ENCODE measurements at places on chromosomes 7 and 10.

- DNase-seq: no peak
Measured at GRCh38 chr10:3040069-3040468, 27.3 kb upstream of the PFKP start.

DNA sequence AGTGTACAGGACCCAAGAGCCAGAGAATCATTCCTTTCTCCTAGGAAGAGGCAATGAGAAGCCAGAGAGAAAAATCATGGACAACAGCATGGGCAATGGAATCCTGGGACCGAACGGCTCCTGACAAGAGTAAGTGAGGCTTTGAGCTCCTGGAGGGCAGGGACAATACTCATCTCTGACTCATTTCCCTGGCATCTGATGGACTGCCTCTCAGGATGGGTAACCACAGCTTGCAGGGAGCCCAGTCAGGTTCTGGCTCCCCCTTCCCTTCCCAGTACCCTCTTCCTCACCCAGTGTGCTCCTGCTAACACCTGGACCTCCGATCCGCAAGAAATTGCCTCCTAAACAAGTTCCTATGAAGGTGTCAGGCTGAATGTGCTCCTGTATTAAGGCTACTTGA lies 51.2 kb upstream of the SORCS3 start:
- DNase-seq: no peak

DNA sequence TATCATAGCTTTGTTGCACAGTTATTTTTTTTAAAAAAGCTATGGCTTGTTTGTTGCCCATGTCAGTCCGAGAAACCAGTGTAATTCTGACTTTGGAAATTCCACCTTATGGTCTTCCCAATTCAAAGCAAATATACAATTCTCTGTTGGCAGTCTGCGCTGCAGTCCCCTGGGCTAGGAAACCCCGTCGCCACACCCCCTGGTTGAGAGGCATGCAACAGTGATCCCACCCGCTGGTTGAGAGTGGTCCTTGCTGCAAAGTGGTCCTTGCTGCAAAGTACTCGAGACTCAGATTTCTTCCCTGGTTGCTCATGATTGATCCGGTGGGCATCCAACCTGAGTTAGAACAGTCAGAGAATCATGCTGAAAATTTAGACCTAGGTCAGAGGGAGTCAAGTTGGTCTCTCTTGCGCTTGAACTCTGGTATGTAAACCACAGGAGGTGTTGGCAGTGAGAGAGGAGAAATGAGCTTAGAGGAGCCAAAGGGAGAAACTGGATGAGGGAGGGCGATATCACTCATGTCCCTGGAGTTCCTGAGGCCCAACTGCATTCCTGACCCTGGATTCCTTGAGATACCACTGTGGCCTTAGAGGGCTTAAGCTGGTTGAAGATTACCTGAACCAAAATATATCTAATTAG lies 45.0 kb upstream of the STK17A start:
- DNase-seq: no peak

GRCh38 chr10:3729397-3729976 lies 55.5 kb downstream of the KLF6 start:
- no peak for DNase-seq

GRCh38 chr7:93955304-93955703 lies 33.8 kb downstream of the GNG11 start:
- DNase-seq: no peak

DNA sequence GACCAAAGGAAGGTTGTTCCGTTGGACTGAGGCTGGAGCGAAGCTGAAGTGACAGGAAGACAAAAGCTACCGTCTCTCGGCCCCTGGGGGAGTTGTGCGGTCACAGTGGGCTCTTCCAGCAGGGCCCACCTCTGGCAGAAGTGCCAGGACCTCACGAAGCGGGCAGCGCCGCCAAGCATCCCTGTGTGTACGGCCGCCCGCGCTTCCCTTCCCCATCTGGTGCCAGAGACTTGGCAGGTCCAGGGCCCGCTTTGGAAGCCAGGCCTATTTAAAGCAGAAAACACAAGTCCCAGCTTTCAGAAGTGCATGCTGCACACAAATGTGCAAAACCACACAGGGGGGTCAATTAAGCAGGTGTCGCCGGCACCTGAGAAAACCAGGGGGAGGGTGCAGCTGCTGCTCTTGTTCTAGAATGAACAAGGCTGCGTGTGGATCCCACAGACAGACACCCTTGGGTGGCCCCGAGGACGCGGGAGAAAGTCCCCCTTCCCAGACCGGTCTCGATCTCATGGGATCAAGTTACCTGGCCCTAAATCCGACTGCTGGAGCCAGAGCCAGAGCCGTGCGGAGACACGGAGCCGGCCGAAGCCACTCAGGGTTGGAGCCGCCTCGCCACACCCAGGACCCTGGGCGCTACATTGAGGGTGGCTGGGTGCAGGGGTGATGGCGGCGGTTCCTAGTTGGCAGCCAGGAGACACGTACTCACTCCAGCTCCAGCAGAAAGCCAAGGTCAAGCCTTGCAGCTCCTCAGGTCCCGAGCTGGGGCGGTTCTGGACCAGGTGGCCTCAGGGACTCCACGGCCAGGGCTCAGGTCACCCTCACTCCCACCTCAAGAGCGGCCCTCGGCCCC lies 51.8 kb upstream of the PPP2R2D start:
- no peak for DNase-seq

DNA sequence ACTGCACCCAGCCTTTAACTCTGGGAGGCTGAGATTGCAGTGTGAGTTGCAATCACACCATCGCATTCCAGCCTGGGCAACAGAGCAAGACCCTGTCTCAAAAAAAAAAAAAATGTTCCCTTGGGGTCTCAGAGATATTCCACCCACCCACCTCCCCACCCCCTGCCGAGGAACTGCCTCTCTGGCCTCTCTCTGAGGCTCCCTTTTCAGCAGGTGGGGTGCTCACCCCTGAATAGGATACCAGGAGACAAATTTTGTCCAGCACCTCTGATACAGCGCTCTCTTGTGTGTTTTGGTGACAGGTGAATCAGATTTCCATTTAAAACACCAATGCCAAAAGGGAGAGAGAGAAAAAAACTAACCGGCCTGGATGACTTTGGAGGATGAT lies 92.6 kb upstream of the KIF5B start:
- no peak for DNase-seq

DNA sequence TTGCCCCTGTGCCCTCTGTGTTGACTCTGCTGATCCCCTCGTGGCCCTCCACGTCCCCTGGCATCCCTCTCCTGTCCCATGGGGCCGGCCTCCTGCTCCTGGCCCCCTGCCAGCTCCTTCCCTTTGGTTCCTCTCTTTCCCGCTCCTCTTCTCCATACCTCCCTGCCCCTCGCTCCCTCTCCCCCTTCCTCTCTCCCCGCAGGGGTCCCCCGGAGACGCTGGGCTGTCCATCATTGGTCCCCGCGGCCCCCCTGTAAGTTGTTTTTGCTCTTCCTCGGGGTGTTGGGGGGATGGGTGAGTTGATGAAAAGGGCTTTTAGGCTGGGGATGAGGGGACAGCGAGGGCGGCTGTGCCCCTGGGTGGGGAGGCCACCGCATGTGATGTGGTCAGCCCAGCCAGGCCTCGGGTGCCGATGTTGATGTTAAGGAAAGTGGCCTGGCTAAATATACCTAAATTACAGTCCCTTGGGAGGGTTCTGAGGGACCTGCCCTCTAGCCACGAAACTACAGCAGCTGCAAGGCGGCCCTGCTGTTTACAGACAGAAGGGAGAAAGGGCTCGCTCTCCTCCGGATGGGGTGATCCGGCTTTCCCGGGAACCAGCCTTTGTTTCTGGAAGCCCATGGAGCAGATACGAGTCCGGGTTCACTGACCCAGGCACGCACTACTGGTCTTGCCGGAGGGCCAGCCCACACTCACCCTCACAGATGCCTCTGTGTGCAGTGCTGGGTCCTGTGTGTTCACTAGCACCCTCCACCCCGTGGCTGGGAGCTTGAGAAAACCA lies 78.8 kb downstream of the COL13A1 start:
- DNase-seq: no peak

DNA sequence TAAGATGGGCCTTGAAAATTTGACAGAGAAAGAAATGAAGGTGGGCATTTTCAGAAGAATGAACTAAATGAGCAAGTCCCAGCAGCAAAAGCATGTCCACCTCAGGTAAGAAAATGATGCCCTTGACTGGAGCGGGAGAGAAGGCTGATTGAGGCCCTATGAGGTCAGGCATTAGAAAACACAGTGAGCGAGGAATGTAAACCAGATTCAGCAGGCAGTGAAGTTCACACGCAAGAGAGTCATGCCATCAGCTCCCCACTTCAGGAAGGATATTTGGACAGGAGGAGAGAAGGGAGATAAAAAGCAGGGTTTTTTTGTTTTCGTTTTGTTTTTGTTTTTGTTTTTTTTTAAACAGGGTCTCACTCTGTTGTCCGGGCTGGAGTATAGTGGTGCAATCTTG lies 166.4 kb downstream of the PPP1R17 start:
- no peak for DNase-seq

DNA sequence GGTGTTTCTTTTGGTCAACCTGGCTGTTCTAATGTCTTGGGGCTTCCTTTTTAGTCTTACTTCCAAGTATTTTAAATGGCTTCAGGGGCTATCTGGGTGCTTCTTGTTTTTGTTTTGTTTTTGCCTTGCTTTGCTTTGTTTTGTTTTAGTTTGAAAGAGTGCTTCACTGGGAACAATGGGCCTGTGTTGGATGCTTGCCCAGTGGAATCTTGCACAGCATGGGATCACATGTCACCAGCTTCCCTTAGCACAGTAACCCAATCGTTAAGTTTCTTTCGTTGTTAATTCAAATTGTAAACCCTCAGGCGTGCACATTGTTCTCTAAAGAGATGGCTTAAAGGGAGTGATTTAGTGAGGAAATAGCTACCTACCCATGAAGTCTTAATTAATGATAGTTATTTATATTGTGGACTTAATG lies 8.9 kb downstream of the COL17A1 start:
- DNase-seq: peak; percentile 13

GRCh38 chr7:138945154-138945553 lies 36.0 kb downstream of the KIAA1549 start:
- DNase-seq: no peak

- DNase-seq: no peak
Measured at GRCh38 chr7:4819560-4820404, 42.0 kb downstream of the PAPOLB start.

DNA sequence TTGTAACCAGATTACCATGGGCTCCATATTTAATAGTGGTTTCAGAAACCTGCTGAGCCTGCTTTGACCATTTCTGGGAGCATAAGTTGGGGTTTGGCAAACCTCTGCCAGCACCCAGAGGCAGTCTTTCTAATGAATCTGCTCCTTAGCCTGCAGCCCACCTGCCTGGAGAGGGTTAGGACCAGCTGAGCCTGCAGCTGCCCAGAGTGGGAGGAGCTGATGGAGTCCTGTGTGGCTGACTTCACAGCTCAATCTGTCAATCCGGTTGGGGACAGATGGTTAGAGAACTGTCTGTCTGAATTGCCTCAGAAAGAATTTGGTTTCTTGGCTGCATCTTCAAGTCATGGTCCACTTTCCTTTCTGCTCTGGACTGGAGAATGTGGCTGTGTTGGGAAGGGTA lies 444.6 kb downstream of the NRG3 start:
- DNase-seq: no peak

DNA sequence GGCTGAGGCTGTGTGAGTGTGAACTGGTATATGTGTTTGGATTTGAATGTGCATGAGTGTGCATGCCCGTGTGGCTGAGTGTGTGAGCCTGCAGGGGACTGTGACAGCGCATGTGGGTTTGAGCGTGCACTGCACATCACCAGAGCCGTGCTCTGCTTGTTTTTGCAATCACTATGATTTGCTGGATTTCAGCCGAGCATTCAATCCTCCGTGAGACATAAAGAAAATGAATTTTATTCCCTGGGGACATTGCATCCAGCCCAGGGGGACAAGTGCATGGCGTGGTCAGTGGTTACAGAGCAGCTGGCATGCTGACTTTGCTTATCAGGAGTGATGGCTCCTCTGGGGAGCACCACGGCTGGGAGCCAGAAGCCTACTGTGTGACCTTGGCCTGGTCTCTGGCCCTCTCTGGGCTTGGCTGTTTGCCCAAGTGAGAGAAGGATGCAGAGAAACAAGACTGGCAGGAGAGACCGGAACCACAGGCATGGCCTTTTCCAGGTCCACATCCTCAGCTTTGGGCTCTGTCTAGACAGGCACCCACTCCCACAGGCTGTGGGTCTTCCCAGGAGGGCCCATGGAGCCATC lies 160.2 kb upstream of the UNC5B start:
- no peak for DNase-seq

DNA sequence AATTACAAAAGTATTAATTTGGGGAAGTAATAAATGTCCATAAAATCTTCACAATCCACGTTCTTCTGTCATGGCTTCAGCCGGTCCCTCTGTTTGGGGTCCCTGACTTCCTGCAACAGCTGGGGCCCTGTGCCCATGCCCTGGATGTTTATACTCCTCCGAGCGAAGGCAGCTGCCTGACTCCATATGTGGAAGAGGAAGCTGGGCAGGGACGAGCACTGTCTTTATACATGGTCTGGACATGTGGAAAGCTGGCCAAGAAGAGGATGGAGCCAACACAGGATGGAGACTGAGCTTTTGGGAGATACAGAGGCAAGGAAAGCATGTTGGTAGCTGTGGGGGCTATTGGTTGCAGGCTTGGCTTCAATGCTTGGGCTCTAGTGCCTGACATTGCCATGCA lies 116.5 kb upstream of the EFCAB10 start:
- DNase-seq: no peak

DNA sequence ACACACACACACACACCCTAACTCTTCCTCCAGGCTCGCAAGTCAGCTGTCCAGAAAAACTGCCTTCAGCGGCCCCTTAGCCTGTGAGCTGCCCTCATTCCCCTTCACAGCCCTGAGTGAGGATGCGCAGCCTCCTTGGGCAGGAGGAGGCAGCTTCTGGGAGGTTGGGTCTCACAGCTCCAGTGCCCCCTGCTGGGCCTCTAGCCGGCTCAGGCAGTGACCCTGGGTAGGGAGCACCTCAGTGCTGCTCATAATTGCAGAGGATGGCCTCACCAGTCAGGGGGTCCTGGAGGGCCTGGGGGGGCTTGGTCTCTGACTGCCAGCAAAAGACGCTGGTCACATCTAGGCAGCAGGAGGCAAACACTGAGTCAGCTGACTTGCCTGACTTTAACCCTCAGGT lies 43.7 kb downstream of the ZNF273 start:
- peak; percentile 17 for DNase-seq

DNA sequence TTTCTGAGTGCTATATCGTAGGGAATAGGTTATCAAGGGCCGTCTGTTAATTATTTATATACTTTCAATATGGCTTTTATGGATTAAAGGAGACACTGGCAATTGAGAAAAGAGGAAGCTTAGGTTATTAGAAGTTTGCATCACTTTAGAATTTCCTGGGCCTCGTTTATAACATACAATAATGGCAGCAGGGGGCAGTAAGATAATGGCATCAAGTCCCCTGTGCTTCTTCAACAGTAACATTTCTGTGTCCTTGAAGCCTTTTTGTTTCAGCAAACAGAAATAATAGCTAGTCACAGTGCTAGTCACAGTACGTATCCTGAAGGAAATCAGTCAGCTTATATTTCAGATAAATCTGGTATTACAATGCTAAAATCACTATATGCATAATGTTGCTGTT lies 41.9 kb downstream of the SPAM1 start:
- peak; percentile 7 for DNase-seq

- DNase-seq: no peak
Measured at GRCh38 chr7:81245353-81245752, 326.5 kb upstream of the SEMA3C start.

Data from Calu3 (cell line).